Urothelium cell line (cell line): ENCODE measurements at places on chromosomes 7 and 10.
A peak's percentile ranks its signal among the peaks of the same experiment; 100 is the strongest.

GRCh38 chr7:145411066-145411465 is 575.2 kb upstream of the TPK1 start:
- DNase-seq, result no peak

DNA sequence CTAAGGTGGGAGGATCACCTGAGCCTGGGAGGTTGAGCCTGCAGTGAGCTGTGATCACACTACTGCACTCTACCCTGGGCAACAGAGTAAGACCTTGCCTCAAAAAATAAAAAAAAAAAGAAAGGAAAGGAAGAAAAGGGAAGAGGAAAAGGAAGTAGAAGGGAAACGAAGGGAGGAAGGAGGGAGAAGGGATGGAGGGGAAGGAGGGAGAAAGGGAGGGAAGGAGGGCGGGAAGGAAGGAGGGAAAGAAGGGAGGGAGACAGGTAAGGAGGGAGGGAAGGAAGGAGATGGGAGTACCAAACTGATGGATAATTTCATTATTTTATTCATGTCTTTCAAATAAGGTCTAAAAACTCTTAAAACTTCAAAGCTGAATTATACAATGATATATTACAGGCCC is 106.3 kb downstream of the KMT2C start:
- no peak for DNase-seq

- no peak for DNase-seq
Measured at GRCh38 chr7:138962561-138963270, 18.5 kb downstream of the KIAA1549 start.

GRCh38 chr7:123924941-123925340 is at the start of gene SPAM1:
TSS of gene SPAM1 (plus strand) at chr7:123925241. CDS start at chr7:123953571, 28,330 bp downstream.
- no peak for DNase-seq

DNA sequence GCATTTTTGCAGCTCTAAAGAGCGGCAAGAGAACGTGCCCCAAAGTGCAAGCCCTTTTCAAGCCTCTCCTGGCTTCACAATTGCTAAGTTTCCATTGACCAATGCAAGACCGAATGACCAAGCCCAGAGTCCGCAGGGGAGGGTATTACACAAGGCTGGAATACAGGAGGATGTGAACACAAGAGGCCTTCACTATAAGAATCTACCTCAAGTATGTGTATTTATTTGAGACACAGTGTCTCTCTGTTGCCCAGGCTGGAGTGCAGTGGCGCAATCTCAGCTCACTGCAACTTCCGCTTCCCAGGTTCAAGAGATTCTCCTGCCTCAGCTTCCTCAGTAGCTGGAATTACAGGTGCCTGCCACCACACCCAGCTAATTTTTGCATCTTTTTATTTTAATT is 22.2 kb upstream of the TPST1 start:
- DNase-seq, result no peak

DNA sequence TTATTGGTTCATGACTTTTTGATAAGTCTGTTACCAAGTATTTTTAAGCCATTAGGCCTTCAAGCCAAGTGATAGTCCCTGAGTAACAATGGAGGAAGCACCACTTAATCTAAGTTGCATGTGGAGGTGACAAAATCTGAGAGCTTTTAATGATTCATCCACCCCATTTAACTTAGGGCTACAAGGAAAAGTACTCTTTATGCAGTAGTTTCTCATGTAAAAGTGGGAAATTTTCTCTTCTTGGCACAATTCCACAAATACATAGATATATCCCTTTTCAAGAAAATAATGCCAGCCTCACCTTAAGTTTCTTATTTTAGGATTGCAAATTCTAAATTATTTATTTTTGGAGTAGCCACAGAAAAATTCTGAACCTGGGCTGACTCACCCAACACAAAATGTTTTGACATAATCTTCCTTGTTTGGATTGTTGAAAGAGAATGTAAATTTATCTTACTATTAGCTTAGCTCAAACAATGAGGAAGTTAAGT is 85.7 kb downstream of the SUGCT start:
- DNase-seq, result no peak

DNA sequence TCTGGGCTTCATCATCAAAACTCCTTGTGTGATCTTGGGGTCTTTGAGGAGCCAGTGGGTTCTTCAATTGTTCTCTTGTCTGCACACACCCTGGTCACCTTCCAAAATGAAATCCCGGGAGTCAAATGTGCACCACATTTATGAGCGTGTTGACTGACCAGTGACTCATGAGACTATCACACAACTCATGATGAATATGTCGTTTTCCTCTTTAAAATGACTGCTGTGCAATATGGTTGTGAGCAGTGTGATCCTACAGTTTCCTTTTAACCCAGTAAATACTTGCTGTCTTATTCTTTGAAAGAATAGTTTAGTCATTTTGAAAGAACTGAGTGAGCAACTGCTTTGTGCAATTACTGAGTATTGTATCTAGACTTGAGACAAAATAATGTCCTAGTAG is 149.2 kb downstream of the DYNC1I1 start:
- peak; percentile 16 for DNase-seq

DNA sequence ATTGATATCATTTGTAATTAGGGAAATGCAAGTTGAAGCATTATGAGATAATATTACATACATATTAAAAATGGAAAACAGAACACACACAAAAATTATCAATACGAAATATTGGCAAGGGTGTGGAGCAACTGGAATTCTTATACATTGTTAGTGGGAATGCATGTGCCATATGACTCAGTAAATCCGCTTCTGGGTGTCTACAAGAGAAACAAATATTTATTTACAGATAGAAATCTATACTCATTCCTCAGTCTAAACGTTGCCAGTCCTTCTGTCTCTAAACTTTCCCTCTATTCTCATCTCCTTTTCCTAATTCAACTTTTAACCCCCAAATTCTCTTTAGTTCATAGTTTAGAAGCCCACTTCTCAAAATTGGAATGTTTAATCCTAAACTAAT is 170.4 kb upstream of the LRRTM3 start:
- no peak for DNase-seq

DNA sequence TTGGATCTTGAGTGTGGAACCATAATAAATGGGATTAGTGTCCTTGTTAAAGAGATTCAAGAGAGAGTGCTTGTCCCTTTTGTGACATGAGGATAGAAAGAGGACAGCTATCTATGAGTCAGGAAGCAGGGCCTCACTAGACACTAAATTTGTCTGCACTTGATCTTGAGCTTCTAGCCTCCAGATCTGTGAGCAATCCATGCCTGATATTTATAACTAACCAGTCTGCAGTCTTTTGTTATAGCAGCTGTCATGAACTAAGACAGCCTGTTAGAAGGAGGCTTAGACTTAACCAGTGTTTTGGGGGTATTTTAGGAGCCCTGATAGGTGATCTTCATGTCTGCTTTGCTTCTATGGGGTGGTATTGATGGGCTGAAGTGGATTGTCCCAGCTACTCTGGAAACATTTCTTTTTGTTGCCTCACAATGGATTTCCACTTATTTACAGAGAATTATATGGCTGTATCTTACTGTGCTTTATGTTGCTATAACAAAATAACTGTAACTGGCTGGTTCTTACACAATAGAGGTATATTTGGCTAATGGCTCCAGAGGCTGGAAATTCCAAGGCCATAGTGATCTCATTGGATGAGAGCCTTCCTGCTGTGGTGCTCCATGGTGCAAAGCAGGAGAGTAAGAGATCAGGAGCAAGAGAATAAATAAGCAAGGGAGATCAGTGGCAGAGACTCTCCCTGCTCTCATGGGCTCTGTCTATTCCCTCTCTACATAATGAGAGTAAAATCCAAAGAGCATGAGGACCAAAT is 23.4 kb upstream of the AKR1C3 start:
- DNase-seq, result no peak

GRCh38 chr10:124701435-124701834 is 42.7 kb downstream of the FAM53B start:
- no peak for DNase-seq

GRCh38 chr10:14056610-14057332 is 274.0 kb downstream of the FRMD4A start:
- no peak for DNase-seq

DNA sequence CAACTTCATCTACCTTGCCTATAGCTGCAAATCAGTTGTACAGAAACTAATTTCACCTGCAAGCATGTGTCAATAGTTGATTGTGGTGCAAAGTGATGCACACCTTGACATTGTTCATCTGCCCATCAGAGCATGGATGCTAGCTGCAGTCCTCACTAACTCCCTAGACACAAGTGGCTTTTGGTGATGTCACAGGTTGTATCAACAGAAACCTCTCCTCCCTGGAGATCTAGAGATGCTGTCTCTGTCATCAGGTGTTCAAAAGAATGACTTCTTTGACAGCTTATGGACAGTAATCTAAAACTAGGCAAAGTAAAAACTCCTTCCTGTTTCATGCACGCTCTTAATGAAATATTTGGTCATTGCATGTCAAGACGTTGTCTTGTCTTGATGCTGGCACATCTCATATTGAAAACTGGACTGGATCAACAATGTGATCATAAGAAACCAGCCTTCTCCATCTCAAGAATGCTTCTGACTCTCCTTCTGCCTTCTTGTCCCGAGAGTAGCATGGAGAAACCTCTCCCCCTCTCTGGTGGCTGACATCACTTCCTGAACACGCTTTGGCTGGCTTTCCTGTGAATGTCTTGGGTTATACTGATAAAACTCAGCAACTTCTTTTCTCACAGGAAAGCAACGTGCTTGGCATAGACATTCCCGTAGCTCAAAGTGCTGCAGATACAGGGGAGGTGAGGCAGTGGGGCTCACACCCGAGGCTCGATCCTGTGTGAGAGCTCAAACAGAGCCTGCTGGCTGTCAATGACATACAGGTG is 176.2 kb upstream of the CDCA7L start:
- DNase-seq, result no peak

GRCh38 chr7:1649751-1650326 is 20.2 kb upstream of the ELFN1 start:
- DNase-seq, result no peak

GRCh38 chr10:23692736-23693135 is 253.9 kb downstream of the OTUD1 start:
- DNase-seq, result no peak

DNA sequence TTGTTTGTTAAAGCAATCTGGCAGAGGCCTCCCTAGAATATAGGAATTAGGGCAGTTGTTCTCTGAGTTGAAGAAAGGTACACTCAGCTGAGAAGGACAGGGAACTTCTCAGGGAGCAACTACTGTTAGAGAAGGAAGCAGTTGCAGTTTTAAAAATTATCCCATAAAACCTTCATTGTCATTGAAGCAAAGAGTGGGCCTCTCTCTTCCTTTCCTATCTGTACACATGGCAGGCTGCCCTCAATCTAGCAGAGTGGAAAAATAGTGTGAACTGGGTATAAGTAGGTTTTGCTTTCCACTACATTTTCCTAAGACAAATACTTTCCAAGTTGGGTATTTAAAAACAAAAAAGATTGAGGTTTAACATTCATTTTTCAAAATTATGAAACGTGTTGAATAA is 236.7 kb upstream of the KLF14 start:
- DNase-seq, result no peak

DNA sequence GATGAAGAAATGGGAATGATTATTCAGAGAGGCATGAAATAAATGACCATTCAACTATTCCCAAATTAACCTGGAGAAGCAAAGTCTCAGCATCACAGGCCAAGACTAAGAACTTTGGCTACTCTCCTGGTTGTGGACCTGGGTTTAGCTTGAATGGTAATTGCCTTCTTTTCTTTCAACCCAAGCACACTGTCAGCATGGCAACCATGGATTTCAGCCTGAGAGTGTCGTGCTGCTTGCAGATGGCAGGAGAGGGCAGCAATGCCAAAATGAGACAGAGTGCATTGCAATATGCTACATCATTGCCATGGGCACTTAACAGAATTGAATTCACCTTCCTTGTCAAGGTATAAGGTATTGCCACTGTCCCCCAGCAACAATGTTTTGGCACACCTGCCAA is 767.2 kb downstream of the REEP3 start:
- no peak for DNase-seq

- no peak for DNase-seq
Measured at GRCh38 chr10:132237871-132238270, 51.1 kb downstream of the DPYSL4 start.

DNA sequence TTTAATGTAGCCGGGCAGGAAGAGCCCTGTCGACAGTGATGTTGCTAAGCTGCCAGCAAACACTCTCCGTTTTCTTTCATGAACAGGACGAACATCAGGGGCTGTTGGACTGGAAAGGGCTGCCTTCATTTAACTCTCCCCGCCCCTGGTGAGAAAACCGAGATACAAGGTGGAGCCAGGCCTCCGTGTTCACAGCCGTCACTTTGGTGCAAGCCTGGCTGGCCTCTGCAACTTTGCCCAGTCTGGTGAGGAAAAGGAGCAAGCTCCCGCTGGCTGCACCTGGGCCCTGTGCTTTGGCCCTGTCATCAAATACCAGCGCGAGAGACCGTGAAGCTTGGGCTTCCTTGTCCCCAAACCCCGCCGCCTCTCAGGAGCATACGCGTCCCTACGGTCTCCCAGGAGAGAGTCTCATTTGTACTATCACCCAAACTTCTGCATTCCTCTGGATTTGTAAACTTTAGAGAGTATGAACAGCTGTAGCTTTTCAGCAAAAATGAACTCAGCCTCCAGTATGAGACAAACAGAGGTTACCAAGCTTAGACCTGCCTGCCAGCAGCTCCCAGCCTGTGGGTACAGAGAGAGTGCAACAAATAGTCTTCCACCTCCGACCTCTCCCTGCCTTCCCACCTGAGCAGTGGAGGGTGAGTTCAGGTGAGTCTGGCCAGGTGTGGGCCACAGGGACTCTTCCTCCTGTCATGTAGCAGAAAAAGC is 445.3 kb upstream of the MGMT start:
- no peak for DNase-seq

DNA sequence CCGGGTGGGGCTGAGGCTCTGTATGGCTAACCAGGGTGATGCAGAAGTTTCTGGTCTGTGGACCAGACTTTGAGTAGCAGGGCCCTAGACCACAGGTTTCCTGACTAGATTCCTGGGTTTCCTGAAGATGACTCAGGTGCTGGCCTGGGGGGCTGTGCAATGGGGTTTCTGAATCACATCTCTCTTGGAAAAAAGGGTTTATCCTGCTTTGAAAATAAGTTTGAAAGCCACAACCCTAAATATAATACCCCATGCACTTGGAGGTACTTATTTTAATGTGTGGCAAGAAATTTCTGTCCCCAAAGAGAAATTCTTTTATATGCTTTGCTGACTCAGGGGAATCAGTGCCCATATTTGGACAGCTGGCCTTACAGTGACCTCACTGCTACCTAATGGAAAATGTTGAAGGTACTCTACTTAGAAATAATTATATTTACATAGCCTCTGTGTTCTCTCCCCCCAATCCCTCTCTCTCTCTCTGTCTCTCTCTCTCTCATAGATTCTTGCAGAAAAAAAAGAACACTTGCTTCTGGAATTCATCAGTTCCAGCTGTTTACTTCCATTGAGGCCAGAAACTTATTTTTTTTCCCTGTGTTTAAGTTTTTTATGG is 184.4 kb upstream of the LYZL2 start:
- peak; percentile 76 for DNase-seq

- DNase-seq, result no peak
Measured at GRCh38 chr10:93124580-93125318, 51.1 kb downstream of the CYP26A1 start.

- peak; percentile 39 for DNase-seq
Measured at GRCh38 chr10:75187961-75188426, 22.6 kb upstream of the VDAC2 start.

- DNase-seq, result no peak
Measured at GRCh38 chr7:100091411-100092181, 2.8 kb downstream of the COPS6 start.
